ENCODE measurements at places on chromosomes 16 and 17.
A peak's percentile ranks its signal among the peaks of the same experiment; 100 is the strongest.

DNA sequence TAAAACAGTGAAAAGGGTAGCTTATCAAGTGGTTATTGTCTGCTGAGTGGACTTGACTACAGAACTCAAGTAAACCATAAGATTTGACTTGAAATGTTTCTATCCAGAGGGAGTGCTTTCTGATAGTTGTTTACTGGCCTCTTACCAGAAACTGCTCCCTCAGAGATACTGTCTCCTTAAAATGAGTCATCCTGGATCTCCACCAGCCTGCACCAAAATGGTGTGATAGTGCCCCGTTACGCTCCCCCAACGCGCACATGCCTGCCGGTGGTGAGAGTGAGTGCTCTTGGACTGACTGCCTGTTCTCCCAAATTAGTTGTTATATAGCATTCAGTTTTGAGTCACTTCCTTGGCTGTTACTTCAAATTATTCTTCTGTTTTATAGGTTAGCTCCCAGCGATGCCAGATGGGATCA is 22.9 kb downstream of the PRCD start:
- no peak for DNase-seq

DNA sequence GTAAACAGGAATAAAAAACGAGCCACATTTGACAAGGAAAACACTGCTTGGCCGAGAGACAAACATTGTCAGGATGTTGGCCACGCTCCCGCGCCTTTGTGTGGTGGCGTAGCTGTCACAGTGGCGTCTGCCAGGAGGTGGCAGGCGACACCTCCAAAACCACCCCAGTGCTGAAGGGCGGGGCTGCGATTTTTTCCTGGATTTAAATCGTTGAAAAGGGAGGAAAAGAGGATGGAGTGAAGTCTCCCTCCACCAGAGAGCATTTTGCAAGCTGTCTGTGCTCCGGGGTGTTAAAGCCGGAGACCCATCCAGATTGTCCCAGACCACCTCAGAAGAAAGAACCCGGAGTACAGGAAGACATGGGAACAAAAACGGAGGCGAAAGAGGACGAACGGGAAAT is 12.7 kb downstream of the MRM3 start:
- peak; percentile 88 for DNase-seq

GRCh38 chr16:31094424-31095120 is at the start of gene VKORC1:
TSS of gene VKORC1 (minus strand) at chr16:31094797. CDS start at chr16:31094729, 68 bp downstream.
- peak; percentile 91 for DNase-seq

DNA sequence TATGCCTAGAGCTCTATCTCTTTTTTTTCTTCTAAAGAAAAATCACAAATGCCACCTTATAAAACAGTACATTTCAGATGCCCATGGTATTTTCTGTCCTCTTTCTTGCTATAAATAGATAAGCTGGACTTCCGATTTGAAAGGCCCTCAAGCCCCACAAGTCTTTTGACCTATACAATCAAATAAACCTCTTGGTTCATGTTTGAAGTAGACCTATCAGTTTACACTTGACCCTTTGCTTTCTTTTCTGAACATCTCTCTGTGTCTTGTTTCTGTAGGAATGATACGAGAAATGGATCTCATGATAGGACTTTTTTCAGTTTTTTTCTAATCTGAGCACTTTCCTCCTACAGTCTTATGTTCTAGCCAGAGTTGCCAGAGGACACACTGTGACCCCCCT is 327.2 kb downstream of the SOX9 start:
- no peak for DNase-seq

DNA sequence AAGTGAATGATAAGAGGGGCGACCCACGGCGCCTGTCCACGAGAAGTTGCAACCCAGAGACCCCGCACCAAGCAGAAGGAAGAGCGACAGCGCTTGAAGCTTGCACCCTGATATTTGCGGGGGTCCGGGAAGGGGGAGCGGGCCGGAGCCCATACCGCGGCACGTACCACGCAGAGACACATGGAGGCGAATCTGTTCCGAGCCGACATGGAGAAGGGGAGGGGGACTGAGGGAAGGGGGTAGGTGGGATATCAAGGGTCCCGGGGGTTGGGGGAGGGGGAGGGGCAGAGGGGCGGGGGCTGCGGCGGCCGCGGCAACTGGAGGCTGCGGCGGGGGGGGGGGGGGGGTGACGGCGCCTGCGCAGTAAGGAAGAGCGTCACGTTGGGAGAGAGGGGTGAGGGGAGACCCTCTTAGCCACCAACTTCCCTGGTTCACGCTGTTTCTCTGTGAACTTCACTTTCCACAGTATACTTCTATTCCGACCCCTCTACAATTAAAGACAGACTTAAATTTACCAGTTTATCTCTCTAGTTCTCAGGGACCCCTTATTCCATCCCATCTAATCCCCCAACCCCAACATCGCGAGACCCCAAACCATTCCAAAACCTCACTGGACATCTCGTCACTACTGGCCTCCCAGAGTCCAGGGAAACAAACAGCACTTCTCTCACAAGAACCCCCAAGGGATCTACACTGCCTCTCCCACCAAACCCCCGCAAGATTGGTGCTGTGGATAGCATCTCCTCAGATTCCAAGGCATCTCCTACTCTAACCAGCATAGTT is 8.0 kb downstream of the DLG4 start:
- no peak for DNase-seq

All from midbrain (tissue), 1 donor.